Stimulated activated CD8-positive, alpha-beta memory T cell treated with anti-CD3 and anti-CD28 coated beads, Interleukin-7, amount 100 ng/mL, for 24 hours (primary cell): ENCODE measurements at places on chromosomes 13 and 19.
A peak's percentile ranks its signal among the peaks of the same experiment; 100 is the strongest.

GRCh38 chr19:17766543-17767131 lies 15.4 kb downstream of the FCHO1 start:
- no peak for DNase-seq

DNA sequence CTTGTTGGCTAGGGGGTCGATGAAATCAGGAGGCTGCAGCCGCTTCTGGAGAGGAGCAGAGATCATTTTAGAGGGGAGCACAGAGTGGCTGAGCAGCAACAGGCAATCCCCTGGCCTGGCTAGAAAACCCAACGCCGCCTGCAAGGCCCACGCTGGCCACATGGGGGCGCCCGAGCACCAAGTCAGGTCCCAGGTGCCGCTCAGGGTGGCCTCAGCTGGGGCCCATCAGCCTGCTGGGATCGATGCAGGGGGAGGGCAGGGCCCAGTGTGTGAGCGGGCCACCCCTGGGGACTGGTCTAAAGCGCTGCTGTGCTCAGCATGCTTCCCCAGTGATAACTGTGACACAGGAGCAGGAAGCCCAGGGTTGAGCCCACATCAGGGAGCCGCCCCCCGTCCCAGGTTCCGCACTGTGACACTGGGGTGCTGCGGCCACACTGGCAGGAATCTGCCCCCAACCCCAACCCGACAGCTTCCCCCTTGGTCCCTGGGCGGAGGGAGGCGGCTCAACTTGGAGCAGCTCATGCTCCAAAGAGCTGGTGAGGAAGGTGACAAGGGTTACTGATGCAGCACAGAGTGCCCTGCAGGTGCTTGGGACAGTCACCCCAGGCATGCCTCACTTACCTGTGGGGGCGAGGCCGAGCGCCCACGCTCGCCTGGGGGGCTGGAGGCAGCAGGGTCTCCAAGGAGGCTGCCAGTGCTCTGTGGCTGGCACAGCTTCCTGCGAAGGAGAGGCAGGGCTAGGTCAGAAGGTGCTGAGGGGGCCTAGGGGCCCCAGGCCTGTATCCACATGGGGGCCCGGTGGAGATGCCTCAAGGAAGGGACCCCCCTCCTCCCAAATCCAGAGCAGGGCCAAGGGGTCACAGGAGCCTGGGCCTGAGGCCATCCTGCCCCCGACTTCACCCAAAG lies 13.3 kb upstream of the ISYNA1 start:
- peak; percentile 90 for DNase-seq

DNA sequence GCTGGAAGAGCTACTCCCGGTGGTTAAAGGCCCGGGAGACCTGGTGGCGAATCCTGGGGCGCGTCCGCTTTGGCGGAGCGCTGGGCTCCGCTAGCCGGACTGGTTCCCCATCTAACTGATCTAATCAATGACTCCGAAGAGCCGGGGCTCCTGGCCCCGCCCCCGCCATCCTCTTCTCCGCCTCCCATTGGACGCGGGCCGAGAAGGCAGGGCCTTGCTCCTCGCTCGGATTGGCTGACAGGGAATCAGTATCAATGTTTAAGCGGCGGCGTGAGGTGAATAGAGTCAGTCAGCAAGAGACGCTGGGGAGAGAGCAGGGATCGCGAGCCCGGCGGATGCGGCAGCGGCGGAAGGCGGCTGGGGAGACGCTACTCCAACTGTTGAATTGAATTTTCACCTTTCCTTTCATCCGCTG lies 1.7 kb upstream of the PCDH17 start:
- DNase-seq, result no peak

DNA sequence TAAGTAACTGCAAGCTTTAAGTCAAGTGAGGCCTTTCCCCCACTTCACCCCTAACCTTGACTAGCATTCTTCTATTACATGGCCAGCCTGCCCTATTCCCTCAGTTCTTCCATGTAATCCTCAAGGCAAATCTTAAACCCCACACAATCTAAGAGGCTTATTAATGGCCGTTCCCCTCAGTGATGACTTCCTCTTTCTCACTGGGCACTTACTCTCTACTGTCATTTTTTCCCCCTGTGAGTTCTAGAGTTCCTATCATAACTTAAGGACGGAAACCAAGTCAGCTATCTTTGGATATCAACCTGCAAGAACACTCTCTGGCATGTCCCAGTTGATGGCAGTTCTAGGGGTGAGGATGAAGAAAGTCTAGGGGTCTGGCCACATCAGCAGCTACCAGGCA lies 131.2 kb downstream of the DCLK1 start:
- no peak for DNase-seq

DNA sequence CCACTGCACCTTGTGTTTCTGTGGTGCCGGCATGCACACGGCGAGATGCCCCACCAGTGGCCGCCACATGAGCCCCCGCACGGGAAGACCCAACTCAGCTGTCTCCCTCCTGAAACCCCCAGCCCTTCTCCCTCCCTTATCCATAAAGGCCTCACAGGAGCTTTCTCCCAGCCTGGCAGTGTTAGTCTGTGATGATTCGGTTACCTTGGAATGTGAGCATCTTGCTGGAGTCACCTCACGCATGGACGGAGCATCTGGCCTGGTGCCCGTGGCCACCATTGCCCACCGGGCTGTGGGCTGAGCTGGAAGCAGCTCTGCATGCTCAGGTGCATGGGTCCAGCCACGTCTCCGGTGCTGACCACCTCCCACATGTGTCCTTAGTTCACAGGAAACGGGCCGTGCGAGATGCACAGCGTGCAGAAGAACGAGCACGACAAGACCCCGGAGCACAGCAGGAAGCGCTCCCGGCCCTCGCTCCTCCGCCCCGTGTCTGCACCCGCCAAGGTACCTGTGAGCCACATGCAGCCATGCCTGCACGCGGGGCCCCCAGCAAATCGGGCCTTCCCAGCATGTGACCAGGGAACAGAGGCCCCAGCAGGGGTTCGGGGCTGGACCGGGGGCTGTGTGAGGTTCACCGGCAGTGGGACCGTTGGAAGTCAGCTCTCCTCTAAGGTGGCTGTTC lies 22.0 kb downstream of the SIN3B start:
- no peak for DNase-seq

- no peak for DNase-seq
Observed at GRCh38 chr13:26255691-26256277, 1.9 kb downstream of the CDK8 start.

GRCh38 chr13:50794226-50794625 lies 49.3 kb downstream of the DLEU7 start:
- no peak for DNase-seq

GRCh38 chr19:18435842-18436670 lies 1.9 kb downstream of the ISYNA1 start:
- no peak for DNase-seq

GRCh38 chr13:98222081-98222554 lies 45.0 kb upstream of the RNF113B start:
- no peak for DNase-seq

DNA sequence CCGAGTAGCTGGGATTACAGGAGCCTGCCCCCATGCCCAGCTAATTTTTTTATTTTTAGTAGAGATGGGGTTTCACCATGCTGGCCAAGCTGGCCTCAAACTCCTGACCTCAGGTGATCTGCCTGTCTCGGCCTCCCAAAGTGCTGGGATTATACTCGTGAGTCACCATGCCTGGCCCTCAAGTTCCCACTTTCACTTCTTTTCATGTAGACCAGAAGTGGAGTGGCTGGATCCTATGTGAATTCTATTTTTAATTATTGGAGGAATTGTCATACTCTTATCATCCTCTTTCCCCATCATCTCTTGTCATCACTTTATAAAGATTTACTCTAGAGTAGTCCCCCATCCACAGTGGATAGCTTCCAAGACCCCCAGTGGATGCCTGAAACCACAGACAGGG lies 12.8 kb upstream of the SIGLEC10 start:
- no peak for DNase-seq

GRCh38 chr19:45616704-45617017 lies 14.6 kb upstream of the GPR4 start:
- DNase-seq, result no peak

DNA sequence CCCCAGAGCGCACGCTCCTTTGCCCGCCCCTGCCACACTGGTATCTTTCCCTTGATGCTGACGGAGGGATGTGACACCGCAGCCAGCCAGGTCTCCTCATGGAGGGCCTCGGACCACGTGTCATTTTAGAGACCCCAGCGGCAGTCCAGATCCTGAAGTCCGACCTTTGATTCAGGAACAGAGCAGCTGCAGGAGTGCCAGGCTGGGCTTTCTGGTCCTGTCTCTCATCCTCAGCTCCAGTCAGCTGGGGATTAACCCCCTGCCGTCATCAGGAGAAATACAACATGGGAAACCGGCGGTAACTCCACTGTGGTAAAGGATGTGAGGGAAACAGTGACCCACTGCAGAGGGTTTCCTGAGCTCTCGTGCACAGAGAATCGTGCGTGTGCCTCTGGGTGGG lies 140.6 kb downstream of the SIPA1L3 start:
- no peak for DNase-seq
